ENCODE measurements at places on chromosomes 13 and 19.

- peak; percentile 64 for DNase-seq
Observed at GRCh38 chr13:71602344-71602743, 264.7 kb downstream of the DACH1 start.

DNA sequence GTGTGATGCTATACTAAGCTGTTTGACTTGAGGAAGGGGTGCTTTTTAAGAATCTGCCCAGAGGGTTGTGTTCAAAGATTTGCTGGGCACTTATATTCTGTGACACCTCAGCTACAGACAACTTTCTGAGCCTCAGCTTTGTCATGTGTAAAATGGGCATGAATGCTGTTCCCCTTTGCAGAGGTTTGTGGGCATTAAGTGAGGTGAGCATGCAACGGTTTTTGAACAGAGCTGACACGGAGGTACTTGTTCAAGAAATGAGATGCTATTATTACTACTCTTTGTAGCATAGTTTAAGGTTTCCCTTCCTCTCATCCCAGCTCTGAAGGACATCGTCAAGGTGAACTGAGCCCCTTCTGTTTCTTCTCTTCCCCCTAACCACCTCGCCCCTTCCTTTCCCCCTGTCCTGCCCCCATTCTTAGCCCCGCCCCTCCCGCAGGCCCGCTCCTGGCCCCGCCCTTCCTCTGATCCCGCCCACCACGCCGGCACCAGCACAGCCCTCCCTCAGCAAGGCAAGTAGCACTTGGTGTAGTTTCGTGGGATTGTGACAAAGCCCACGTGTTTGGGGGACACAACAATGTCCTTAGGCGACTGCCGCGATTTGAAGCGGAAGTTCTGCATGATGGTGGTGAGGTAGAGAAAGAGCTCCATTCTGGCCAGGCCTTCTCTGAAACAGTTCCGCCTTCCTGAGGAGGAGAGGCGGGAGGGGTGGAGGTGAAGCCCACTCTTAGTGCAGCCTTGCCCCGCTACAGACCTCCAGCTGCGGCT lies 26.1 kb upstream of the CYP2A7 start:
- no peak for DNase-seq

- DNase-seq = peak; percentile 65
Observed at GRCh38 chr19:56105090-56105701, 15.9 kb downstream of the ZNF787 start.

DNA sequence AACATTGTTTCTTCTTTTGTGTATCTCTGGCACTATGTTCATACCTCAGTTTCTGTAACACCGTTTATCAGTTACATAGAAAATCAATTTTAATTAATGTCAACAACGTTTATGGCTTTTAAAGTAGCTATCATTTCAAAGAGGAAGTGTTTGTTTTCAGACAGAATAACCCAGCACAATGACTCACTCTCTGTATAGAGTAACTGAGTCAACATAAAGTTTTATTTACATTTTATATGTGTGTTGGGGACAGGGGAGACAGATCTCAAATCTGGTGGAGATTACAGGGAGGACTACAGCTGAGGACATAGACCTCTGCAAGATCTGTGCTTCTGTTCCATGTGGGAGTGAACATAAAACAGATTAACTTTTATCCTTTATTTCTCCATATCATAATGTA lies 2590.1 kb downstream of the PCDH9 start:
- no peak for DNase-seq
